ENCODE measurements at places on chromosomes 12 and 14. TPM values are rescaled to one million over a fixed set of nuclear protein-coding genes. Genes with fewer than 3 reads are reported as not detected.

The LMO3 gene
- polyA plus RNA-seq = 3.4 TPM

The RILPL2 gene
- polyA plus RNA-seq = 5.5 TPM

DNA sequence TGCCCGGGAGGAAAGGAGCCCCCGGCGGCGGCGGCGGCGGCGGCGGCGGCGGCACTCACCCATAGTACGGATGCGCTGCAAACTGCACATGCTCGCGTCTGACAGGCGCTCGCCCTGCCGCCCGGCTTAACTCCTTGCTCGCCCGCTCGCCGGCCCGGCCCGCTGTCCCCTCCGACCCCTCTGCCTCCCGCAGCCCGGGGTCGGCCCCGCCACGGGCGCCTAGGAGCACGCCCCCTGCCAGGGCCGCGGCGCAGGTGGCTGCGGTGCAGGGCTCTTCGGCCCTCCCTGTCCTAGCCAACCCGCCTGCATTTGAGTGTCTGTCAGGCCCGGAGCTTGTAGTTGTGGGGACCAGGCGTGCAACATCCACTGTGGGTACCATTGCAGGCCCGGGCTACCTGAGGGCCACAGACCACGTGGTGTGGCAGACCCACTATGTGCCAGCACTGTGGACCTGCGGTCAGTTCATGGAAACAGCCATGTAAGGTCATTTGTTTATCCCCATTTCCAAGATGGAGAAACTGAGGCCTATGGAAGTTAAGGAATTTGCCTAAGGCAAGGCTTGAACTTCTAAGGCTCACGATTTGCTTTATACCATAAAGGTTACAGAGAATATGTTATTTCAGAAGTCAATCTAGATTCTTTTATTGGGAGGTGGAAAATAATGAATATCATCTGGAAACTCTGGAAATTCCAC, 17.6 kb upstream of the PLEKHH1 start:
- DNase-seq = no peak

- peak; percentile 58 for DNase-seq
Measured at GRCh38 chr14:76975812-76976211, 52.7 kb downstream of the IRF2BPL start.

- DNase-seq = no peak
Measured at GRCh38 chr12:7100239-7100638, 8.0 kb upstream of the C1R start.

DNA sequence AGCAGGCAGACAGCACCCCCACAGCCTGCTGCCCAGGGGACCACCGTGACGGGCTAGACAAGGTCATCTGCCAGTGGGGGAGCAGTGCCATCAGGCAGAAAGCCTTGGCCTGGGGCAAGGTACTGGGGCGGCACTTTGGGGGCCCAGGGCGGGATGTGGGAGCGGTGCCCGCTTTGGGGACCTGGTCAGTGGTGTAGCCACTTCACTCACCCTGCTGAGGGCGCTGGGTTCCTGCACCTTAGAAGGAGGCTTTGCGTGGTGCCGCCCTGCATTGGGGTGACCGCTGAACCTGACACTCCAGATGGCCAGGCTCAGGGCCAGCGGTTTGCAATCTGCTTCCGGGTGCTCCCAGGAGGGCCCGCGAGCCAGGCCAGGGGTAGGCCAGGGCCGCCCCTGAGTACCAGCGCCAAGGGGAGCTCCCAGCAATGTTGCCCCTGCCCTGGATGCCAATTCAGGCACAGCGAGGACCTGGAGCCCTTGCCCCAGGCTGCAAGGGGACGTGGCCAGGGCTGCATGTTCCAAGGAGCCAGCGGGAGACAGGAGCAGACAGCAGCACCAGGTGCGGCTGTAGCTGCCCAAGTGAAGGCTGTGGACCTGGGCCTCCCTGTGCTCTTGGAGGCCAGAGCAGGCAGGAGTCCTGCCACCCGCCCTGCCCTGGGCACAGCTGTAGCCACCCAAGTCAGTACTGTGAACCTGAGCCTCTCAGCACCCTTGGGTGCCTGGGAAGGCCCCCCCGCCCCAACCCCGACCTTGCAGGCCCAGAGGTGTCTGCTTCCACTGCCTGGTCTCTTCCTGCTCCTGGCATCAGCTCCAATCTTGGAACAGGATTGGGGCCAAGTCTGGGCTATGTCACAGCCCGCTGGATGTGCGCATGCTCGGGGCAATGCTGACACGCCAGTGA, 550.7 kb downstream of the SLC6A15 start:
- no peak for DNase-seq

DNA sequence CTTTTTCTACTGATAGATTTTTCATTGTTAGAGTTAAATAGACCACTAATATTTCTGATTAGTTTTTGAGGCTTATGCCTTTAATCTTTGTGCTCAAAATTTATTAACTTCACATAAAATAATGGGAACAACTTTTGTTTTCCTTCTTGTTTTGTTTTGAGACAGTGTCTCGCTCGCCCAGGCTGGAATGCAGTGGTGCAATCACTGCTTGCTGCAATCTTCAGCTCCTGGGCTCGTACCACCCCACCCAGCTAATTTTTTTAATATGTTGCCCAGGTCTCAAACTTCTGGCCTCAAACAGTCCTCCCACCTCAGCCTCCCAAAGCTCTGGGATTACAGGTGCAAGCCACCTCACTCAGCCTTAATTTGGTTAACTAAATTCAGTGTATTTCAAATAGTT, 16.8 kb downstream of the SCFD1 start:
- DNase-seq = no peak

Data from right renal pelvis (tissue), 4 donors.